ENCODE measurements at places on chromosomes 4 and X.

DNA sequence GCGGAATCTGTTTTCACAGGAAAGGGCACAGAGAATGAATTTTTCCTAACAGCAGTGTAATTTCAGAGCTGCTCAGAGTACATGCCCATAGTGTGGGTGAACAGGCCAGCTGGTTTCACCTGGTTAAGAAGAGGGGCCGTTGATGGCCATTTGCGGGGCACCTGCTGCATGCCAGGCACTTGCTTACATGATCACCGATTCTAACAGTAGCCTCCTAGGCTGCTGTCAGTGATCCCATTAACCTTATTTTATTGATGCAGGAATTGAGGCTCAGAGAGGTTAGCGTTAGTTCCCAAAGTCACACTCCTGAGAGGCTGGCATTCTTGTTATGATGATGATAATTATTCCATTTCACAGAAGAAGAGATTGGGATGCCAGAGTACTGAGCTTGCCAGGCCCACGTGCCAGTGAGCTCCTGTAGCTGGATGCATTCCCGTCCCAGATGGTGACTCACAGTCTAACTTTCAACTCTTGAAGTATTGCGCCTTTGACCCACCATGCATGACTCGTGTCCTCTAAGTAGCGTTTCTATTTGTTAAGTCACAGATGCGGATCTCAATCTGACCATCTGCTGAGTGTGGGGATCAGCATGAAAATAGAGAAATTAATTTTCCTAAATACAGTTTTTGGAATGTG lies 76.5 kb downstream of the PSAPL1 start:
- DNase-seq = no peak

DNA sequence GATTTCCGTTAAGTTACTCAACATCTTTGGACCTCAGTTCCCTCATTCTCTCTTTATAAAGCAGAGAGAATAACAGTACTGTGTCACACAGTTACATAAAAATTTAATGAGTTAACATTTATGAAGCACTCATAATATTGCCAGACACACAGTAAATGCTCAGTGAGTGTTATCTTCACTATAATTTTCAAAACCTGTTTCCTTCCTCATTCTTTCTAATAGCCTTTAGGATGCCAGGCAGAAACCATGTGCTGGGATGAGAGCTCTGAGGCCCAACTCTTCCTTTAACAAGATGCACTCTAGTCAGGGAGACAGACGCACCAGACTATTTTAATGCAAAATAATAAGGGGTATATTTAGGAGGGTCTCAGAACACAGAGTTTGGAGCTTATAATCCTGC lies 208.2 kb downstream of the STK32B start:
- DNase-seq = no peak

GRCh38 chr4:157043131-157043530 lies 32.8 kb upstream of the GLRB start:
- no peak for DNase-seq

GRCh38 chrX:140492066-140492994 lies 12.5 kb downstream of the SOX3 start:
- DNase-seq = no peak

GRCh38 chr4:174156239-174156826 lies 127.1 kb downstream of the FBXO8 start:
- no peak for DNase-seq

DNA sequence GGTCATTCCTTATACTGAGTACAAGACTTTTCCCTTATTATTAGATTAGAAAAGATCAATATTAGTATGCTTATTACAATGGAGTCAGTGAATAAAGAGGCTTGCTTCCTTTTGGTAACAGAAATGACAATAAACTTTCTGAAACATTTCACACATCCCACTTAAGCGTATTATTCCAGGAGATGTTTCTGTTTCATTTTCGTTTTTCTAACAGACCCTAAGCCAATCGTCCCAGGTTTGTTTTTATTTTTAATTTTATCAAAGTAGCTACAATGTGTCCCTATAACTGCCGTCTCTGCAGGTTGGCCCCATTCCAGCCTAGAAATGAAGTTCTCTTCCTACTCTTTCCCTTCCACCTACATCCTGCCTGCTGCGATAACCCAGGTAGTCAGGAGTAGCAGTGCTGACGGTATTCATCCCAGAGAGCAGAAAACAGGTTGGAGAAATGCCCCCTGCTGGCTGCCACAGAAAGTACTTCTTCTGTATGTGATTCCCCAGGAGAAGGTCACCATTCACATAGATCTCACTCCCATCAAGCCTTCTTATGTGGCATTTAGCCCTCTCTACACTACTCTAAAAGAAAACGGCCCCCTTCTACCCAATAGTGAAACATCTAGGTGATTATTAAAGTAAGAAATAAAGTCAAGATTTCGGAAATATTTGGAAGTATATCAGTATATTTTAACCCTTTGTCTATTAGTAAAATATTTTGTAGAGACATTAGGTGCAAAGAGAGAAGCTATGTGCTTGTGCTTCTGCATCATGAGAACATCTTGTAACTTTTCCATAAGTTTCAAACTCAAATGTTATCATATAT lies 40.4 kb downstream of the ENPEP start:
- DNase-seq = peak; percentile 9

DNA sequence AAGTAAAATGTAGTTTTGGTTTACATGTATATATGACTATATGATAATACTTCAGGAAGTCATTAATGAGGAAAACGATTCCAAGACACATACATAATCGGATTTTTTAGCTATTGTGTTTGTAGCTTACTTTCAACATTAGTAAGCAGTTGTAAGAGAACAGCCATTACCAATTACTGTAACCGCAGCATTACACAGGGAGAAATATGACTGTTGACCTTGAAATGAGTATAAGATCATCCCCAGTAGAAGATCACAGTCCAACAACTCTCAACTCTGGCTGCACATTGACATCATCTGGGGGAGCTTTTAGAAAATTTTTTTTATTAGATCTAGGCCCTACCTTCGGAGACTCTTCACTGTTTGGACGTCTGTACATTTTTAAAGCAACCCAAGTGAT lies 762.0 kb upstream of the MAGEB2 start:
- no peak for DNase-seq

DNA sequence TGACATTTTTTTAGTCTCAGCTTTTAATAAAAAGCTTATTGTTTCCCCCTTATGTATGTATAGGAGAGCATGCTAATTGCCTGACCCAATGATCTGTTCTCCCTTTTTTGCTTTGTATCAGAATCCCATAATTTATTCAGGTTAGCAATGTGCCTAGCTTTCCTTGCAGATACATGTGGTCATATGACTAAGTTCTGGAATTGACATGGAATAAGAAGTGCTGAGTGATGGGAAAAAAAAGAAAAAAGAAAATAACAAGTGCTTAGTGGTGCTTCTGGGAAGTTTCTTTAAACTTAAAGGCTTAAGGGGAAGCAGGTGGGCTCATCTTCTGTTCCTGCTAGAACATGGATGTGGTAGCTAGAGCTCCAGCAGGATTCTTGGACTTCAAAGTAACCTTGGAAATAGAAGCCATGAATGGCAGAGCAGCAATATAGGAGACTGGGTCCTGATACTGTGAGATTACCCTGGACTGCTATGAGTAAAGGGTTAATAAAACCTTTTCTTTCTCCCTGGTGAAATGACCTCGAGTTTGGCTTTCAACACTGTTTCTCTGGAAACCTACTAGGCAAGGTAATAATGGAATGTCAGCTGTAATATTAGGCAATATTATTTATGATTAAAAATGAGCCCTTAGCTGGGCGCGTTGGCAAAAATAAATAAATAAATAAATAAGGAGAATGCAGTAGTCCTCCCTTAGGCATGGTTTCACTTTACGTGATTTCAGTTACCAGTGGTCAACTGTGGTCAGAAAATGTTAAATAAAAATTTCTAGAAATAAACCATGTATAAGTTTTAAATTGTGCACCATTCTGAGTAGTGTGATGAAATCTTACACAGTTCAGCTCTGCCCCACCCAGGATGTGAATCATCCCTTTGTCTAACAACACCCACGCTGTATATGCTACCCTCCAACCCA lies 16.7 kb upstream of the RBM41 start:
- no peak for DNase-seq

- DNase-seq = no peak
Observed at GRCh38 chr4:118991686-118992085, 103.0 kb downstream of the SYNPO2 start.

DNA sequence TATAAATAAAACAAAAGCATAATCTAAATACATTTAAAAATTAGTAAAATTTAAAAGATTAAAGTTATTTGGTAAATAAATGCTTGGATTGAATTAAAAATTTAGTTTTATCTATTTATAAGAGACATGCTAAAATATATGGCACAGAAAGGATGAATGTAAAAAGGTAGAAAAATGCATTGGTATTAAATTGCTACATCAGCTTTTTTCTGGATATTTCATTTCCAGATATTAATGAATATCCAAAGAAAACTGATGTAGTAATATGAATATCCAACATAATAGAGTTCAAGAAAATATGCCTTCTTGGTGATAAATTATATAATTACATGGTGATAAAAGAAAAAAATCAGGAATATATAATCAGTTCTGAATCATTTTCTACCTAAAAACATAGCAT lies 1743.9 kb downstream of the RPA4 start:
- no peak for DNase-seq

DNA sequence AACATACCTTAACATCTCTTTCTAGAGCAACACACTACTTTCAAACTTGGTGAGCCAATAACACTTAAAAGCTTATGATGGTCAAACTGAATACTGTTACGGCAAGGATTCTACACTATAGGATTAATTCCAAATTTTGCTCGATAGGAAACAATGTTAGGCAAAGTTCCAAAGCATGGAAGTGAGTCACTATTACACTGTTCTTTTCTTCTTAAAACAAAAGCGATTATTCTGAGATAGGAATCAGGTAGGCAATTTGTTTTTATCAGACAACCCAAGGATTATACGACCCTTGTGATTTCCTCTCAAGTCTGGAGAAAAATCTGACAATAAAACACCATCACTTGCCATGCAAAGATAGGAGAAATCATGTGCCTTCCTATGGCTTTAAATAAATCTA lies 81.5 kb downstream of the HUWE1 start:
- no peak for DNase-seq

- DNase-seq = no peak
Observed at GRCh38 chrX:52979568-52979967, 21.2 kb upstream of the FAM156A start.

DNA sequence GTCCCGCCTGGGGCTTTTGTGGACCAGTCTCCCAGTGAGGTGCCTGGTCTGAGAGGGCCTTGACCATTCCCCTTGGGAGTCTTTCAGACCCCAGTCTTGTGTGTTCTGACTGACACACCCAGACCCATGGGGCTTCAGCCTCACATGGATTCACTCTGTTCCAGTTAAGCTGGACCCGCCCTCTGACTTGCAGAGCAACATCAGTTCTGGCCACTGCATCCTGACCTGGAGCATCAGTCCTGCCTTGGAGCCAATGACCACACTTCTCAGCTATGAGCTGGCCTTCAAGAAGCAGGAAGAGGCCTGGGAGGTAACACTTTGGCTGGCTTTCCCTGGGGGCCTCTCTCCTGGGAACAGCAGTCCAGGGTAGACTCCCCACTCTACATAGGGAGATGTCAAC lies 6.8 kb downstream of the IL9R start:
- no peak for DNase-seq

- no peak for DNase-seq
Observed at GRCh38 chr4:86496094-86497080, 97.7 kb upstream of the PTPN13 start.

DNA sequence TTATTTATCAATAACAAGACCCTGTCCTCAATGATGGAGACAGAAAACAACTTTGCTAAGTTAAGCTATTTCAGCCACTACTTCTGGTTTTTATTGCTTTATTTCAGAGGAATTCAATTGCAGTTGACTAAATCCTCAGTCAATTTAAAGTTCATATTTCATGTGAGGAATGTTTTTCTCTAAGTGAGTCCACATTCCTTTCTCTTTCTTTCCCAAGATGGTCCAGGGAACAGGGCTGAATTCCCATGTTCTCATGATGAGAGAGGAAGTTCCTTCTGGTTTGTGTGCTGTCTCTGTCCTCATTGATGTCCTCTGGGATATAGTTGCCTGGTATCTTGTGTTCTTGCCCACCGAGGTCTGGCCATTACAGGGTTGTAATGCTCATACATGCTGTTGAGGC lies 117.2 kb downstream of the SLIT2 start:
- DNase-seq = no peak

GRCh38 chr4:127249066-127249766 lies 383.5 kb upstream of the INTU start:
- DNase-seq = no peak

DNA sequence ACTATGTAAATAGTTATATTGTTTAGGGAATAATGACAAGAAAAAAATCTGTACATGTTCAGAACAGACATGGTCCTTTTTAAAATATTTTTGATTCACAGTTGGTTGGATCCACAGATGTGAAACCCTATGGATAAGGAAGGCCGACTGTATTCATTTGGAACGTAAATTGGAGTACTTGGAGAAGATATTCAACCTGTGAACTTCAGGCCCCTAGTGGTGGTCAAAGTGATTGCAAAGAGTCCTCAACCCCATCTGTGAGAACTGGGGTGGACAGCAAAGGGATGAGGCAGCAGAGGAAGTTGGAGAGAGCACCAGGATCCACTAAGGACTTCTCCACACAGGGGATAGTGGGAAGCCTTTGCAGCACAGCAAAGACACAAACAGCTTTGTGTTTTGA lies 6.2 kb upstream of the CXCL13 start:
- DNase-seq = no peak

GRCh38 chr4:633976-634598 lies 8.7 kb downstream of the PDE6B start:
- no peak for DNase-seq

GRCh38 chr4:128574706-128575105 lies 234.8 kb upstream of the JADE1 start:
- no peak for DNase-seq

DNA sequence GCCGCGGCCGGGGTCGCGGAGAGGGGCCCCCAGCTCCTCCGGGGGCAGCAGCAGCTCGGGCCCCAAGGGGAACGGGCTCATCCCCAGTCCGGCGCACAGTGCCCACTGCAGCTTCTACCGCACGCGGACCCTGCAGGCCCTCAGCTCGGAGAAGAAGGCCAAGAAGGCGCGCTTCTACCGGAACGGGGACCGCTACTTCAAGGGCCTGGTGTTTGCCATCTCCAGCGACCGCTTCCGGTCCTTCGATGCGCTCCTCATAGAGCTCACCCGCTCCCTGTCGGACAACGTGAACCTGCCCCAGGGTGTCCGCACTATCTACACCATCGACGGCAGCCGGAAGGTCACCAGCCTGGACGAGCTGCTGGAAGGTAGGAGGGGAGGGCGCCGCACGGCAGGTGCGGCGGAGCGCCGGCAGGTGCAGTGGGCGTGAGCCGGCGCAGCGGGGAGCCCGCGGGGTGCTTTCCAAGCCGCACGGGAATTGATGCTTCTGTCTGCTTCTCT lies 886 bp downstream of the DCLK2 start:
- peak; percentile 67 for DNase-seq

- no peak for DNase-seq
Observed at GRCh38 chrX:53373307-53373706, 49.1 kb downstream of the SMC1A start.

Data from ascending aorta (tissue), 2 donors.